ENCODE measurements at places on chromosomes 7 and 10.

DNA sequence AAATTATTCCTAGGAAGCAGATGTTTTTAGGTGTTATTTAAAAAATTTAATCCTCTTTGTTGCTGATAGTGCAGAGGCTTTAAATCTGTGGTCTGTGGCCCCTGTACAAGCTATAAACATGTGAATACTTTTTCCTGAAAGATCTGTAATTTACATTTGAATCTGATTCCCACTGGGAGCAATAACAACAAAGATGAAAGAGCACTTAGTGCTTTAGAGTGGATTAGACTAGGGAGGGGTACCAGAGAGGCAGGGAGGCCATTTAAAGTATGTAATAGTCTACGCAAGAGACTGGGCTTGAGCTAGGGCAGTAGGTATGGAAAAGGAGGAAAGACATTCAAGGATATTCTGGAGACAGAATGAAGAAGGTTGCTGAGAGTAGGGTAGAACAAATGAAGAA, 19.1 kb downstream of the BTRC start:
- DNase-seq, result no peak

DNA sequence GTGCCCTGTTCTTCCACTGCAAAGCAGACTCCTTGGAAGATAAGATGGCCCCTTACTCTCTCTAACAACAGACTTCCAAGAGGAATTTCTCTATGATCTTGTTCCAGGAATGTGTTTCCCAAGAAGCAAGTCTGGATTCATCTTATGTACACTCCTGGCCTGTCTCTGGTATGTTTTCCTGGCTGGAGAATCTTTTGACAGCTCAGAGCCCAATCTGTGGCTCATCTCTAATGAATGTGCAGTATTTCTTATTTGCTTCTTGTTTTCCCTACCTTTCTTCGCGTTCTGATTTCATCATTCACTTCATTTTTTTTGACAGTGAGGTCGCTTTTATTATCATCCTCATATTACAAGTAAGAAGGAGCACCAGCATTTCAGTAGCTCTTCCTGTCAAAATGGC, 53.0 kb upstream of the PITRM1 start:
- DNase-seq, result no peak

GRCh38 chr7:144820552-144820951, 15.3 kb downstream of the TPK1 start:
- no peak for DNase-seq

GRCh38 chr7:109950821-109951564, 1139.9 kb upstream of the LRRN3 start:
- DNase-seq, result no peak

- DNase-seq, result no peak
These were observed 46.1 kb upstream of the LRRC17 start for GRCh38 chr7:102866535-102867215.

- DNase-seq, result no peak
These were observed 132.7 kb downstream of the NEURL1 start for GRCh38 chr10:103626178-103626577.

GRCh38 chr10:17737027-17737965, 14.7 kb upstream of the TMEM236 start:
- DNase-seq, result no peak

GRCh38 chr7:2922348-2922691, 78.2 kb upstream of the GNA12 start:
- no peak for DNase-seq

GRCh38 chr7:22561895-22562593, 62.1 kb upstream of the STEAP1B start:
- DNase-seq, result peak; percentile 71

GRCh38 chr10:69659241-69660038, 29.4 kb downstream of the FAM241B start:
- no peak for DNase-seq

DNA sequence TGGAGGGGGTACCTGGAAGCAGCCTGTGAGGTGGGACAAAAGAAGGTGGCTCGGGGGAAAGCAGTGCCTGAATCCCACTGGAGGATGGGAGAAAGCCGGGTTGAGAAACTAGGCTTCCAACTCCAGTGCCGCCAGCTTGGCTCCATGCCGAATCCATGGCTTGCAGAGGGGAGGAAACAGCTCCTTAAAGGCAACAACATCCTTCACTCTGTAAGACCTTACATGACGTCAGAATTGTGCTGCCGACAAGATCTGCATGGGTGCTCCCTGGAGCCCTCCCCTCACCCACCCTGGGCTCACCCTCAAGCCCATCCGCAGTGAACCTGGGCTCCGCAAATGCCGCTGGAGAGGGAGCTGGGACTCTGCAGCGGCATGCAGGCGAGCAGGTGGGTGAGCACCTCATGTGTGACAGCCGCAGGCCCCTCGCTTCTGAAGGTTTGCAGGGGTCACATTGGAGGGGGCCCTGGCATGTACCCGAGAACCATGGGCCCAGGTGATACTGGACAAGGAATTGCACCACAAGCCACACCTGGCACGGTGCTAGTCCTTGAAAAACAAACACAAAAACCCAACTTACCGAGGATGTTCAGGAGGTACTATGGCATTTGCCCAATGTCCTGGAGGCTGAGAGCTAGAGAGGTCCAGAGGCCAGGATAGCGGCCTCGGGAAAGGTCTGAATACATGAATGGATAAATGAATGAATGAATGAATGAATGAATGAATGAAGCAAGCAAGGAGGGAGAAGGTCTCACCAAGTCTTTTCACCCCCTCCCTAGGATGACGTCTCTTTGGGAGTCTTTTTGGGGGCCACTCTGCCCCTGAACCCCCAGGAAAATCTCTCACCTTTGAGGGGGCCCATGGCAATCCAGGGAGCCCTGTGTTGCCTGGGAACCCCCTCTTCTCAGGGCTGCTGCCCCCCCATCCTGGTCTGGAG, 238.6 kb upstream of the SHH start:
- DNase-seq, result no peak

DNA sequence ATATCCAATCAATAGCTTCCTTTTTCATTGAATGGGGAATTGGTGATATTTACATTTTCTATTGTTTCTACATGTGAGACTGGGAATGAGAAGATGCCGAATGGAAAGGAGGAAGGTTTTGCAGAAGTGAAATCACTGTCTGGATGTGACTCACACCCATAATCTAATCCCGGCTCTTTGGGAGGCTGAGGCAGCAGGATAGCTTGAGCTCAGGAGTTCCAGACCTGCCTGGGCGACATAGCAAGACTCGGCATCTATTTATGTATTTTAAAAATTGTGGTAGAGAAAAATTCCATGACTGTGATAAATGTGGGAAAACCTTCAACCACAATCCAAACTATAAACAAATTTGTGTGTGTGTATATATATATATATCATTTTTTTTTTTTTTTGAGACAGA, 10.9 kb upstream of the FIS1 start:
- DNase-seq, result no peak

GRCh38 chr7:24406053-24406788, 122.2 kb downstream of the NPY start:
- peak; percentile 57 for DNase-seq

DNA sequence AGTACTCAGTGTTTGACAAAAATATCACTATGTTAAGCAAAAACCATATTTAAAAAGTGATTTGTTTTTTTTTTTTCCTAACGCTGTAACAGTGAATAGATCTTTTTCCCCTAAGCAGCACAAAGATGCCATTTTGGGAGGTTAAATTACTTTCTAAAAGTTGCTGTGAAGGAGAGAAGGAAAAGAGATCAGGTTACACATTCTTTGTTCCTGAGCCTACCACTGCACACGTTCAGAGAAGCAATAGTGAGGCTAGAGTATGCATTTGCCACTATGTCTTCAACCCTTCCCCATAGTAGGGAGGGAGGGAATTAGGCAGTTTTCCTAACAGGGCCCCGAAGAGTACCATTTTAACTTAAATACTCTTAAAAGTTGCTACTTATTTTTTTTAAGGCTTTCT, 38.9 kb downstream of the BMPR1A start:
- DNase-seq, result no peak

- no peak for DNase-seq
These were observed 17.7 kb upstream of the FXYD4 start for GRCh38 chr10:43353495-43354329.

DNA sequence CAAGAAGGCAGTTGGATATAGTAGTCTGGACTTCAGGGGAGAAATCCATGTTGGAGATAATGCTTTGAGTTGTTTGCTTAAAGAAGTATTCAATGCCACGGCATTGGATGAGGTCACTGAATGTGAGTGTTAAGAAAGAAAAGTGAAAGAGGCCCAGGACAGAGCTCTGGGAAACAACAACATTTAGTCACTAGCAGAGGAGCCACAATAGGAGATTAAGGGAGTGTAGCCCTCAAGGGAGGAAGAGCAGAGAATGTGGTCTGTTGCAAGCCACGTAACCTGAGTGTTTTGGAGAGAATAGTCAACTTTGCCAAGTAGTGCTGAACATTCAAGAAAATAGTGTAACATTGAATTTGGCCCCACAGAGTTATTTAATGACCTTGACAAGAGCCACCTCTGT, 114.7 kb downstream of the MYO3A start:
- no peak for DNase-seq

- no peak for DNase-seq
These were observed 420.2 kb downstream of the CDC14C start for GRCh38 chr7:49344556-49344955.

DNA sequence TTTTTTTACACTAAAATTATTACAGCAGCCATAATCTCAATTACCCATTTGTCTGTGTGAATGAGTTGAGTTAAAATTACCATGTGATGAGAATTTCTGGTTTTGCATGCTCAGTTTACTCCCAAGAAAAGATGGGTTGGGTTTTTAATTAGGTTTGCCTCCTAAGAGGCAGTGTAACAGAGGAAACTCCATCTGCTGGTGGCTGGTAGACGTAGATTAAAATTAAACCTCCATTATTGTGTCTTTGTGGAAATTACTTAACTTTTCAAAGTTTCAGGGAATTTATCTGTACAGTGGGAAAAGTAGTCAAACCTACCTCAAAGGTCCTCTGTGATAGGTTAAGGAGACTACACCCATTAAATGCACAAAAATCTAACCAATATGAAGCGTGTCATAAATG, 954.2 kb downstream of the PCDH15 start:
- DNase-seq, result no peak

DNA sequence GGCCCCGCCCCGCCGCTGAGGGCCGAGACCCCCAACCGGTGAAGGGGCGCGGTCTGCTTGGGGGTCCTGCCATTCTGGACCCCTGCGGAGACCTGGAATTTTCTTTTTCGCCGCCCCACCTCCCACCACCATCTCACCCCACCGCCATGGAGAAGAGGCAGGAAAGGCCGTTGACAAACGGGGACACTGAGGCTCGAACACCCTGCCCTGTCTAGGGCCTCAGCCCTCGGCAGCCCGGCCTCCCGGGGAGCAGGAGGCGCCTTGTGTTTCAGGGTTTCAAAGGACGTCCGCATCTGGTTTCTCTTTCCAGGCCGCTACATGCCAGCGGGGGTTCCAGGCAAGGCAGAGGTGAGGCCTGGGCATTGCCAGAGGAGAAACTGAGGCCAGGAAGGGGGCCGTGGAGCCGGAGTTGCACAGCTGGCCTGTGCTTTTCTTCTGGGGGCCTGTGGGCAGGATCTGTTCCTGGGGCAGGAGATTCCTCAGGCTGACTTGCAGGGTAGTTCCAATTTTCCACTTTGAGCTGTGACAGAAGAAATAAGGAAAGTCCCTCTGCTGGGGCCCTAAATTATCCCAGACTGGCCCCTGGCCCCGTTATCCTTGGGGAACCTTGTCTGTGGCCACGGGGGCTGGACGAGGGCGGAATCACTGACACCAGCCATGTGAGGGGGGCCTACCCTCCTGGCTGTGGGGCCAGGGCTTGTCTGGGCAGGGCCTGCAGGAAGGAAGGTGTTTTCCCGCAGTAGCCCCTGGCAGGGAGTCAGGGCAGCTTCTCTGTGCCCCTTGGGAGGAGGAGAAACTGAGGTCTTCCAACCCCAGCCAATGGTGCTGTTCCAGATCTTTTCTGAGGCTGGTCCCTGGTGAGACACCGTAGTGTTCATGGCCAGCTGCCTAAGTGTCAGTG, 900 bp upstream of the MICALL2 start:
- DNase-seq, result no peak

DNA sequence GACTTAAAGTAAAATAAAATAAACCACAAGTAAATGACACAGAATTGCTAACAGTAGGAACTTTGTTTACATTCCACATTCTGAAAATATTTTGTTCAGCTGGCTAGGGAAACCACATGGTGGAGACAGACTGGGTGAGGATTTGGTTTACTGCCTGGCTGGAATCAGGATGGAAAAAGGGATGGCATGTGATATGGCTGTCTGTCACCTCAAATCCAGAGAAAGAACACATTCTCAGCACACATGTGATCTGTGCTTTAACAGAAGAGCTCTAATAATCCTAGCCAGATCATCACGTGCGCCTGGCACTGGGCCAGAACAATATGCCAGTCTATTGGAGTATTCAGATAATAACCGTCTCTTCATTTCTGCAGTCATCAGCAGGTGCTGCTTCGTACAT, 90.9 kb upstream of the PIP4K2A start:
- no peak for DNase-seq

DNA sequence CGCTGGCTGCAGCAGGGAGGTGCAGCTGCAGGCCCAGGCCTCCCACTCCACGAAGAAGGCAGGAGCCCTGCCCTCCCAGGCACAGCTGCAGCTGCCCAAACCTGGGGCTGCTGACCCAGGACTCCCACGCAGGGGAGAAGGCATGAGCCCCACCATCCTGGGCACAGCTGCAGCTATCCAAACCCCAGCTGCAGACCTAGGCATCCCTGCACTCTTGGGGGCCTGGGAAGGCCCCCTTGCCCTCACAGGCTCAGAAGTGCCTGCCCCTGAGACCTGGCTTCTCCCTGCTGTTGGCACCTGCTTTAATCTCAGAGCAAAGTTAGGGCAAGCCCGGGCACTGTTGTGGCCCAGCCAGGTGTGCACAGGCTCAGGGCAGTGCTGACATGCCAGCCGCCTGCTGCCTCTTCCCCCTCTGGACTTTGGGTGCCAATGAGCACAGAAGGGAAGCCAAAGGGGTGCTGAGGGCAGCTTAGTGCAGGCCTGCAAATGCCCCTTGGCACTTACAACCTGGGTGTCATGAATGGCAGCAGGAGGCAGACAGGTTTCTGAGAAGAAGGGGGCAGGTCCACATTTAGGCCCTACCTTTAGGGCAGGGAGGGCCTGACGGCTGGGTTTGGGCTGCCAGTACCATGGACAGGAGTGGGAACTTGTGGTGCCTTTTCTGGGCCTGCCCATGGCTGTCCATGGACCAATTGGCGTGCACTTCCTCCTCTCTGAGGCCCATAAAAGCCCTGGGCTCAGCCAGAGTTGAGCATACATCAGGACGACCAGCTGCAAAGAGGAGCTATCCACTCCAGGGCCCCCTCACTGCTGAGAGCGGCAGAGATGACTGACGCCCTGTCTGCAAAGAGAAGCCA, 31.1 kb downstream of the CRTAC1 start:
- DNase-seq, result peak; percentile 78
